ENCODE measurements at places on chromosomes 1 and 21.

DNA sequence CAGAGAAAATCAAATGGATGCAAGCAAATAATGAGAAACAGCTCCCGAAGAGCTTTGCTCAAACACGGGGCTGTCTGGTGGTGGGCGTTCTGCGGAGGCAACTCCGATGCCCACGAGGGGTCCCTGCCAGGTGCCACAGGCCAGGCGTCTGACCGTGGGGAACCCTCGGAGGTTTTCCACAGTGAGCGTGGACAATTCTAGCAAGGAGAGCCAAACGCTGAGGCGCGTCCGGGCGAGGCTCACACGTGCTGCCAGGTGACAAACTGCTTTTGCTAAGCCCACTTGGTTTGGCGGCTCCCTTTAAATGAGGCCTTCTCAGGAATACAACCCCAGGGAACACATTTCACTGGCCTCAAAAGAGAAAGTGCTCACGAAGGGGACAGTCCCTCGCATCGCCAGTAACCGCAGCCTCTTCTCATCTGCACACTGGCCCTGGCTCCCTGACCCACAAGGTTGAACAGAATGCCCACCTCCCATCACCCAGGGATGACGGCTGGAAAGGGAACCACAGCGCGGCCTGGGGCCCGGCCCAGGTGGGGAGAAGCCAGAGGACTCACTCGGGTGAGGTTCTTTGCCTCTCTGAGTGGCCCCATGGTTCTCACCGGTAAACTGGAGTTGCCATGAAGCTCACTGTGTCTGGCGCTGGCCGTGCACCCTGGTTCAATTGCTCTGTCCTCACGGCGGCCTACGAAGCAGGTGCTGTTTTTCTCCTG is 97.4 kb downstream of the PRDM16 start:
- H3K27me3 ChIP-seq: no peaks in the 10 kb centered on the region
- H3K4me3 ChIP-seq: peak overlapping the region; percentile 27
- no peaks in the 10 kb centered on the region for H3K36me3 ChIP-seq
- no peak overlapping the region for H3K27ac ChIP-seq
- no peak for DNase-seq

DNA sequence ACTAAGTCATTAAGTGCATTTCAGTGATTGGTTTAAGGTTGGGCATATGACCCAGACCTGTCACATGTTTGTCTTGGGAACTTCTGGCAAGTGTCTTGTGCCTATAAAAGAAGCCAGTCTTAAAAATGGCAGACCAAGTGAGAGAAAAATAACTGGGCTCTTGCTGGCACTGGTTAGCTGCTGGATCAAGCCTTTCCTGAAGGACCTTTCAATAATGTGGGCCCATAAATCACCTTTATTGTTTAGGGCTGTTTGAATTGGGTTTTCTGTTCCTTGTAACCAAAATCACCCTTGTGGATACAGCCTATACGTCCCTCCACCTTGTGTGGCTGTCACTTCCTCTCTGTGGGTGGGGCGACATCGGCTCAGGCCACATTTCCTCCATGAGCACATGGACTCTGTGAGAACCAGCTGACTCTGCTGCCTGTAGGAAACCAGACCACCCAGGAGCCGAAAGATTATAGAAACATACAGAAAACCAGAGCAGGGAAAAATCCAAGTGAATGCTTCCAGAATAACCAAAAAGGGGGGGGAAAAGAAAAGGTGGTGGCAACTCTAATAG is 25.6 kb upstream of the WNT4 start:
- no peaks in the 10 kb centered on the region for H3K4me1 ChIP-seq
- DNase-seq: no peak
- no peak overlapping the region for H3K4me3 ChIP-seq
- peaks cover 10% of the 10 kb centered on the region for H3K27me3 ChIP-seq
- H3K36me3 ChIP-seq: no peaks in the 10 kb centered on the region

- no peaks in the 10 kb centered on the region for H3K36me3 ChIP-seq
- no peak overlapping the region for H3K4me3 ChIP-seq
- H3K27ac ChIP-seq: no peak overlapping the region
- no peaks in the 10 kb centered on the region for H3K4me1 ChIP-seq
- no peak for DNase-seq
- peaks cover 20% of the 10 kb centered on the region for H3K27me3 ChIP-seq
These were observed 12.0 kb downstream of the SLAMF8 start for GRCh38 chr1:159838715-159839114.

GRCh38 chr1:61152469-61153105 is 70.2 kb downstream of the NFIA start:
- no peak for DNase-seq
- H3K4me3 ChIP-seq: no peak overlapping the region
- peaks cover 45% of the 10 kb centered on the region for H3K4me1 ChIP-seq
- no peaks in the 10 kb centered on the region for H3K36me3 ChIP-seq
- H3K27me3 ChIP-seq: peaks cover 2% of the 10 kb centered on the region

GRCh38 chr1:244760471-244760870 is 75.0 kb upstream of the COX20 start:
- H3K36me3 ChIP-seq: no peaks in the 10 kb centered on the region
- DNase-seq: no peak
- H3K4me1 ChIP-seq: peaks cover 5% of the 10 kb centered on the region
- peaks cover 3% of the 10 kb centered on the region for H3K27me3 ChIP-seq
